ENCODE measurements at places on chromosomes 1 and 21. TPM values are rescaled to one million over a fixed set of nuclear protein-coding genes. Genes with fewer than 3 reads are reported as not detected.

GRCh38 chr1:40390857-40391256, 17.3 kb downstream of the SMAP2 start:
- no peak for DNase-seq

DNA sequence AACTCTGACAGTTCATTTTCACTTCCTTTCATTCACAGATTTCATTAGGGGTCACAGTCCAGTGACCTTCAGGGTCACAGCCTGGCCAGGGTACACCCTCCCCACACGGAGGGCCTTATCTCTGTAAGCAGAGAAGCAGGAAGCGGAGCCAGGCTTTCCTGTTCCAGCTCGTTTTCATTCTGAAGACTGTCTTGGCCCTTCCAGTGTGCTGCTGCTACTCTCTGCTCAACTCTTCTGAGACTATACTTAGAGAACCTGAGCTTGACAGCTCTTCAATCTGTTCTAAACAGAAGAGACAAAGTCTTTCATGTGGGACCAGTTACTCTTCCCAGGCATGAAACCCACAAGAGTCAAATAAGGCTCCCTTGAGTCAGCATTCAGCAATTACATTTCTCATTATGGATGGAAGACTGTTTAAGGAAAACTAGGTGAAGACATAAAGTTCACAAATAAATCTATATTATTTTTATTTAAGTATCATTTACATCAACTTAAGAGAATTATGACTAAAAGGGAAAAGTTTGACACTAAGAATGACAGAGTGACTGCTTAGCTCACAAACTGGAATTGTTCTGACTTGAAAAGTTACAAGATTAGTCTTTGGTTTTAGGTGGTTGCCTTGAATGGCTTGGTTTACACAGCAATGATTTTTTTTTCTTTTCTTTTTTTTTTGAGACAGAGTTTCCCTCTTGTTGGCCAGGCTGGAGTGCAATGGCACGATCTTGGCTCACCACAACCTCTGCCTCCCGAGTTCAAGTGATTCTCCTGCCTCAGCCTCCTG, 4.8 kb upstream of the TDRD10 start:
- no peak for DNase-seq

DNA sequence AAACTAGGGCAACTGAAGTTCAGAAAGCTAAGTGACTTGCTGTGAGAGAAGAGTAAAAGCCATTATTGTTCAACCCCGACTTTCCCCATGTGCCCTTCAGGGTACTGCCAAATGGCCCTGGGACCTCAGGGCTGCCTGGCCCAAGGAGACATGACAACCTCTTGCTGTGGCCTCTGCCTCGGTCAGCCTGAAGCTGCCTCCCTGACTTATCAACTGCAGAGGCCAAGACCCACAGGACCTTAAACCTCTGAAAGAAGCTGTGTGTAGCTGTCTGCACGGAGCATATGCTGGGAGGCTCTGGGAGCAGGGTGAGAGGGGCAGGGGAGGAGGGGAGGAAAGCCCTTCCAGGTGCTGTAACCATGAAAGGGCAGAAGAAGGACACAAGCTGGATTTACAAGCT, 35.9 kb downstream of the HMGB4 start:
- DNase-seq: no peak

GRCh38 chr1:162398999-162399580, 12.8 kb downstream of the SH2D1B start:
- DNase-seq: no peak

GRCh38 chr1:98754176-98754575, 92.7 kb downstream of the SNX7 start:
- DNase-seq: no peak

Gene PLXNA2
- total RNA-seq: 38.8 TPM

Gene C8B
- 0.30 TPM for total RNA-seq

DNA sequence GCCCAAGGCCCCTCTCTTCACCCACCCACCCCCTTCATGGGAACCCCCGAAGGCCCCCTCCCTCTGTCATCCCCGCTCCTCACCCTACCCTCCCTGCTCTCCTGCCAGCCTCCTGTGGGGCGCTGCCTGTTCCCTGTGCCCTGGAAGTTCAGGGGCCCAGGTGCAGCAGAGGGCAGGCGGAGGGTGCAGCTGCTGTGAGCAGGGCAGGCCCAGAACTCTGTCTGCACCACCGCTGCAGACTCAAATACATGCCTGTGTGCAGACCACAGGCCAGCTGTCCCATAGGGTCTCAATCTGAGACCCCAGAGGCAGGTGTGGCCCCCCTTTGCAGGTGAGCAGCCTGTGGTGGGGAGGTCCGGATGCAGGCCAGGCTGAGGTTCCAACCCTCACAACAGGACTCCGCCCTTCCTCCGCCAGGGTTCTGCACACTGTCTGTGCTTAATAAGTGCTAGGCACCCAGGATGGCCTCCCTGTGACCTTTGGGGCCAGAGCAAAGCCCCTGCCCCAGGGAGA, 62.5 kb downstream of the WNT9A start:
- no peak for DNase-seq

Gene CHIT1
- total RNA-seq: not detected

Gene AADACL4
- not detected for total RNA-seq

Gene KAZN
- 32.8 TPM for total RNA-seq

Gene LCE3E
- 2.2 TPM for total RNA-seq

Gene NUDT17
- 3.8 TPM for total RNA-seq

DNA sequence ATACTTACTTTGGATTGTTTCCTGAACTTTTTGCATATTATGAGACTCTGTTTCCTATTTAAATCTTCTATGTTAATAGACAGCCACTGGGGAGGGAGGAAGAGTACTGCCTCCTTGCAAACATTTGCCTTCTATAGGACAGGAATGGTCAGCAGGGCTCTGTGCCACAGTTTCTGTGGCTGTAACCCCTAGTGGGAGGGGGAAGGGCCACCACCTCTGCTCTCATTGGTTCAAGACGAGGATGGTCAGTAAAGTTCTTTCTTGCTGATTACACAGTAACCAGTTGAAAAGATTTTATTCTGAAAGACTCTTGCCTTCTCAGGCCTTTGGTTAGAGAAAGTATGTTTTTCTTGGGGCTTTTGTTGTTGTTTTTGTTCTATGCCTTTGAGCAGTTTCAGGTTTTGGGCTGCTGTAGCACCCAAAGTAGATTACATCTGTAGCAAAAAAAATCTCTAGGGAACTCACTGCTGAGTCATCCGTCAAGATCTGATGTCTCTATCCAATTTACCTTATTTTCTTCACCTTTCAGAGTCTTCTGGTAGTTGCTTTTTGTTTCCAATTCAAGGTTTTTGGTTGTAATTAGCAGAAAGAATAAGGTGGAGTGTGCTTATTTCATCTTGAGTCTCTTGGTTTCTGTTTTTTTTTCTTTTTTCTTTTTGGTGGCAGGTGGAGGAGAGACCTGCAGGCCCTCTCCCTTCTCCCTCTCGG, 23.1 kb downstream of the SLC35A3 start:
- no peak for DNase-seq

Gene BTBD8
- total RNA-seq: 4.0 TPM

Gene OR2M3
- not detected for total RNA-seq

- DNase-seq: no peak
These were observed 35.1 kb downstream of the AK5 start for GRCh38 chr1:77316966-77317365.

DNA sequence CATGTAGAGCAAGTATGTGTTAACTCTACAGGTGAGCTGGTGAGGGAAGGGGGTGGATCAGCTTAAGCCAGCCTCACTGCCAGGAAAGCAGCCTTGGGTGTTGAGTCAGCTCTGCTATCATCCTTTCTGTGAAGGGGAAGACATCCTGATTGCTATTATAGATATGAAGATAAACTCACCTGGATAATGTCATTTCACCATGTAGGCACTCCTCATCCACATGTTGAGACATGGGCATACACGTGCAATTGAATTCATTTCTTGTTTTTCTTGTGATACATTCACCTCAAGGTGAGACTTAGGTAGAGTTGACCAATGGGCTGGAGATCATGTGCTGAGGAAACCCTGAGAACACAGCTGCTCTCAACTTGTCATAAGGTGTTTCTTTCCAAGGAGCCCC, 136.9 kb downstream of the CACNA1E start:
- DNase-seq: no peak

Gene ANKRD35
- 9.0 TPM for total RNA-seq

GRCh38 chr1:22754106-22754768, 43.6 kb downstream of the EPHB2 start:
- no peak for DNase-seq

DNA sequence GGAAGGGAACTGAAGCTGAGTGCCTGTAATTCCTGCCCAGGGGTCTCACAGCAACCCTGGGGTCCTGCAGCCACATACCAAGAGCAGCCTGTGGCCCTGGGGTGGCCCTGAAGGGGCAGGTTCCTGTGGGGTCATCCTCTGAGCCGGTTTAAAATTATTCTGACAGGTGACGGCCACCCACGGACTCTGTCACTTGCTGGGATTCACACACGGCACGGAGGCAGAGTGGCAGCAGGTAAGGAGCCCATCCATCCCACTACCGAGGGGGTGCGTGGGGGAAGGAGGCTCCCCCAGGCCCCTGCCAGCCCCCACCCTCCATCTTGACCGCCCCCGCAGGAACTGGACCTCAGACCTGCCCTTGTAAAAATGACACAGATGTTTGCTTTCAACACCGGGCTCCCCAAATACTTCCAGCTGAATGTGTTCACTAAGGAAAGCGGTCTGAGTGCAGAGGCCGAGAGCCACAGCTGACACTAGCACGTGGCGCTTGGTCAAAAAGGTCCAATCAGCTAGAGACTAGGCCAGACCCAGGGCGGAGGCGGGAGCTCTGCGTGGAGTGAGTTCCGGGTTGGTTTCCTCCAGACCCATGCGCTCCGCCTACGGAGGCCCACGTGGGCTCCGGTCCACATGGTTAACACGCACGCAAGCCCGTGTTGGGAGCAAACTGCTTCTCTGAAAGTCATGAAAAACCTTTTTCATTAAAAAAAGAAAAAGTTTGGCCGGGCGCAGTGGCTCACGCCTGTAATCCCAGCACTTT, 10.0 kb downstream of the YBEY start:
- no peak for DNase-seq

- no peak for DNase-seq
These were observed 83.4 kb downstream of the MAB21L3 start for GRCh38 chr1:116194568-116194967.

DNA sequence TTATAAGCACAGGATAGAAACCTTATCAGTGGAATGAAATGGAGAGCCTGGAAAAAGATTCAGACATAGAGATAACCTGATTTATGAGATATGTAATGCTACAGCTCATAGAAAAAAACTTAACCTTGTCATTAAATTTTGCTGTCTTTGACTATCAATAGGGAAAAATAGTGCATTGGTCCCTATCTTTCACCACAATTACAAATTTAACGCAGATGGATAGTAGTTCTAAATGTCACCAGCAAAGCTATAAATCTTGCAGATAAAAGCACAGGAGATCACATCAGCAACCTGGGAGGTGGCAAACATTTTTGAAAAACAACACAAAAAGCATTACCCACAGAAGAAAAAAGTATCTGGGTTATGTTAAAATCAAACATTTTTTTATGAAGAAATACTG, 831.6 kb downstream of the BRINP3 start:
- DNase-seq: no peak

- DNase-seq: no peak
These were observed 19.5 kb downstream of the MAP7D1 start for GRCh38 chr1:36175137-36176095.

DNA sequence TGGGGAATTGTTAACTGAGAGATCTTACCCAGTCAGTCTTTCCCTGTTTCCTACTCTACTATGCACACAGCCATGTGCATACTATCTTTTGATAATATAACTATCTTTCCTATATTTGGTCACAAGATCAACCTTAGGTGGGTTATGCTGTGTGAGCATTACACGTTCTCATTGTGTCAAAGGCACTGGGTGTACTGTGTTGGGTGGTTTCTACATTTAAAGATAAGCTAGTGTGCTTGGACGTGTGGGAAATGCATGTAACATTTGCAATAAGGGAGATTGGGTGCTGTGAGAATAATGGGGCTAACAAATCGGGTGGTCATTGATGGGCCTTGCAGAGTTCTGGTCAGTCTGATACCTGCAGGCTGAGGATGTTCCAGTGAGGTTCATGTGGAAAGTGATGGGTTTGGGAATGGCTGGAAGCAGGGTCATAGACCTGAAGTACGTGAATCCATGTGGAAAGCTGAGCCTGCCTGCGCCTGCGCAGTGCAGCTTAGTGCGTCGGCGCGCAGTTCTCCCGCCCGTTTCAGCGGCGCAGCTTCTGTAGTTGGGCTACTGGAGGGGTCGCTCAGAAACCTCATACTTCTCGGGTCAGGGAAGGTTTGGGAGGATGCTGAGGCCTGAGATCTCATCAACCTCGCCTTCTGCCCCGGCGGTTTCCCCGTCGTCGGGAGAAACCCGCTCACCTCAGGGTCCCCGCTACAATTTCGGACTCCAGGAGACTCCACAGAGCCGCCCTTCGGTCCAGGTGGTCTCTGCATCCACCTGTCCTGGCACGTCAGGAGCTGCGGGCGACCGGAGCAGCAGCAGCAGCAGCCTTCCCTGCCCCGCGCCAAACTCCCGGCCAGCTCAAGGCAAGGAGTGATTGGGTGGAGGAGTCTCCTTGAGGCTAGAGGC, at the start of gene MSH4:
TSS of gene MSH4 (plus strand) at position 507 of the 897 bp plus-strand sequence. CDS start at position 611, 104 bp downstream.
- no peak for DNase-seq

GRCh38 chr1:228391411-228392020, 15.1 kb downstream of the TRIM11 start:
- no peak for DNase-seq

GRCh38 chr1:95115708-95116137, 1.4 kb upstream of the TLCD4 start:
- DNase-seq: no peak

DNA sequence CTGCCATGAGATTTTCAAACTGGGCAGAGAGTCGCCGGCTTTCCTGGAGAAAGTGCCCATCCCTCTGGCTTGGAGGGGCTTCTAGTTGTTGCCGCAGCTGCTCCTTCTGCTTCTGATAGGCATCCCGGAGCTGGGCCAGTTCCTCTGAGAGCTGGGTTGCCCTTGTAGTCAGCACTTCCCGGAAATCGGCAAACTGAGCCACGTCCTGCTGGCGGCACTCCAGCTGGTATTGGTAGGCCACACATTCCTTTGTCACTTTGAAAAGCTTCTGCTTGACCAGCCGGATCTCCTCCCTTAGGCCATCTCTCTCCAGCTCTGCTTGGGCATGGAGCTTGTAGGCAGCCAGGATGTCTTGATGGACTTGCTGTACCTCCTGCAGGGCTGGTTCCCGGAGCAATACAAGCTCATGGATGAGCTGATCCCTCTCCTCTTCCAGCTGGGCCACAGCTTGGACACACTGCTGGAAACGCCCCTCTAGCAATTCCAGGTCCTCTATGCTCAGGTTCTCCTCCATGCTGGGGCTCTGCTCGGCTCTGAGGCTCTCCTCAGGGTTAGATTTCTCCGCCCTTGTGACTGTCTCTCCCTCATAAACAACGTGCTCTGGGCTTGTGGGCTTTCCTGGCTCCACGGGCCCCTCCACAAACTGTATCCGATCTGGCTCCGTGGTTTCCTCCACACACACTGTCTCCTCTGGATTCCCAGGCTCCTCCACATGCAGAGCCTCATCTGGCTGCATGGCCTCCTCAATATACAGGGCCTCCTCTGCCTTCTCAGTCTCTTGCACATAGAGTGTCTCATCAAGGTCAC, 7.3 kb downstream of the SYNC start:
- DNase-seq: no peak

- DNase-seq: no peak
These were observed at the start of gene LCE6A for GRCh38 chr1:152842556-152842955. TSS of gene LCE6A (plus strand) at chr1:152842856. CDS start at chr1:152843521, 665 bp downstream.

Gene SLFNL1
- 0.76 TPM for total RNA-seq

- DNase-seq: no peak
These were observed 10.6 kb upstream of the UAP1 start for GRCh38 chr1:162550925-162551324.
